ENCODE measurements at places on chromosomes 3 and 15.

GRCh38 chr15:42064271-42064670 lies 30.1 kb downstream of the PLA2G4D start:
- no peak for DNase-seq

DNA sequence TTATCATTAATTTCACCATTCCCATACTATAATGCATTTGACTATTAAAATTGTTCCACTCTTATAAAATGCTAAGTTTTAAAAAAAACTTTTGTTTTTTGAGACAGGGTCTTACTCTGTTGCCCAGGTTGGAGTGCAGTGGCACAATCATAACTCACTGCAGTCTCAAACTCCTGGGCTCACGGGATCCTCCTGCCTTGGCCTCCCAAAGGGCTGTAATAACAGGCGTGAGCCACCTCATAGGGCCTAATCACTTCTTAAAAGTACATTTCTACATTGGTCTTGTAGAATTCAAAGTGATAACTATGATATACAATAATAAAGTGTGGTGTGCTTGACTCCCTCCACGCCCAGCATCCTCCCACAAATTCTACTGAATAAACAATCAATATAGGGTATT lies 3.0 kb downstream of the DENND4A start:
- DNase-seq, result no peak

GRCh38 chr3:67947808-67948508 lies 293.5 kb upstream of the SUCLG2 start:
- DNase-seq, result no peak

DNA sequence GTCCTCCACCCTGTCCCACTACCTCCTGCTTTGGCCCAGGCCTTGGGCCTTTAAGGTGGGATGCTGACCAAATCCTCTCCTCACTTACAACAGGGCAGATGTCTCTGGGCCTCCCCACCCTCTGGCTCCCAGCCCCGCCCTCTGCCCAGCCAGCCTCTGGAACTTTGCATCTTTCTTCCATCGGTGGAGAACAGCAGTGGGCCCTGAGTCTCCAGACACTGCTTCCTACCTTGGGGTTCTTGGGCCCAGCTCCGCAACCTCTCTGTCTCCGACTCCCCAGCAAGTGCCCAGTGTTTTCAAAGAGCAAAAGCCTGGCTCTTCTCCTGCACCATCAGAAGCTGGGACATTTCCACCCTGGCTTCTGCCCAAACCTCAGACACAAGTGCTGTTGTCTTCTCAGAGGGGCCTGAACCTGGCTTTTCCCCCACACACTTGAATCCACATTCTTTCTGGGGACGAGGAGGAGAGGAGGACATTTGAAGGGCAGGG lies 33.1 kb downstream of the MRAS start:
- DNase-seq, result peak; percentile 32

- no peak for DNase-seq
Measured at GRCh38 chr3:186361246-186361761, 730 bp downstream of the DGKG start.

- DNase-seq, result peak; percentile 91
Measured at GRCh38 chr3:1007866-1008265, 85.0 kb upstream of the CNTN6 start.

DNA sequence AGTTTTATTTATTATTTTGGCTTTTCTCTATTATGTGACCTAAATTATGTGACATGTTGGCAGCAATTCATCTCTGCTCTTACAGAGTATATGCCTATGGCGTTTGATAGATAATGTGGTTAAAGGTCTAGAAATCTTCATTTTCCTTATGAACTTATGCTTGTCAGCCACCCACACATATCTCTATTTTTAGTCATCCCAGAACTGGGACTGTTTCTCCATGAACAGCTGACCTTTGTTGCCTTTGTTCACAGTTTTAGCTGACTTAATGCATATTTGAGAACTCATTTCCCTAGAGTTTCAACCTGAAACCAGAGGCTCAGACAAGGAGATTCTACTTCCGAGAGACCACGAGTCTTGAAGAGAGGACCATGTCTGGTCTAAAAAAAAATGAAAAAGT lies 176.5 kb downstream of the RAP2B start:
- peak; percentile 45 for DNase-seq

DNA sequence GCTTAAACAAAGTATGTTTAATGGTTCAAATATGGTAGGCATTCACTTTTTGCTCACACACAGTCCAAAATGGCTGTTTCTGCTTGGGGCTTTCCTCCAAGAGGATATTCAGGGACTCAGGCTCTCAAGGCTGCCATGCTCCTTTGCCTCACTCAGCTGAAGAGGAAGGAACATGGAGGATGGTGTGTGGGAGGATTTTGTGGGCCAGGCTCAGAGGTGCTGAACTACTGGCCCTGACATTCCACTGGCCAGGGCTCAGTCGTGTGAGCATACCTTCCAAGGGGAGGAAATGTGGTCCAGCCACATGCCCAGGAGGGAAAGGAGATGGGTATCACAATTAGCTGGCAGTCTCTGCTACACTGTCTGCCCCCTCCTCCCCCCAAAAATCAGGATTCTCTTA lies 8.7 kb downstream of the PXYLP1 start:
- DNase-seq, result no peak

Measured in astrocyte of the cerebellum (primary cell).